ENCODE measurements at places on chromosomes 5 and 9.

DNA sequence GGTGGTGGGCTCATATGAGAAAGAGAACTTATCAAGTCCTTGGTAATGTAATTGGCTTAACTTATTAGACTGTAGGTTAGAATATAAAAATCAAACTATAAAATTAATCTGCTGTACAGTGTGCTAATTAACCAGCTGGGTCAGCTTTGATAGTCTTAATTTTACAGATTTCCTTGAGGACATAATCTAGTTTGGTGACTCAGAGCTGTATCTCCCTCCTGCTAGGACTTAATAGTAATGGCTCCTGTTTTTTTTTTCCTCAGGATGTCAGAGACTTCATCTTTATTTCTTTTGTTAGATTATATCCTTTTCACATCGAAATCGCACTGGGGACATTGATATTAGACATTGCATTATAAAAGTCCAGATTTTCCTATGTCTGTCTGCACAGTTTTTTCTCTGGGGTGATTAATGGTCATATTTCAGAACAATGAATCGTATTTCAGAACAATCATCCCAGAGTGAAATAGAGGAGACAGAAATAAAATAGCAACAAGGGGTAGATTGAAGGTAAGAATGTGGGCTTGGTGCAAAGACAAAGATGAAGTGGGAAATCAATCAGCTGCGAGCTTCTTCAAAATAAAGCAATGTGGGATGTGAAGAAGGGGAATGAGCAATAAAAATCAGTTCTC is 346.4 kb upstream of the RIOK2 start:
- no peaks in the 10 kb centered on the region for H3K36me3 ChIP-seq
- H3K4me3 ChIP-seq: no peak overlapping the region
- no peak for DNase-seq
- H3K27ac ChIP-seq: no peak overlapping the region
- H3K4me1 ChIP-seq: peaks cover 9% of the 10 kb centered on the region

DNA sequence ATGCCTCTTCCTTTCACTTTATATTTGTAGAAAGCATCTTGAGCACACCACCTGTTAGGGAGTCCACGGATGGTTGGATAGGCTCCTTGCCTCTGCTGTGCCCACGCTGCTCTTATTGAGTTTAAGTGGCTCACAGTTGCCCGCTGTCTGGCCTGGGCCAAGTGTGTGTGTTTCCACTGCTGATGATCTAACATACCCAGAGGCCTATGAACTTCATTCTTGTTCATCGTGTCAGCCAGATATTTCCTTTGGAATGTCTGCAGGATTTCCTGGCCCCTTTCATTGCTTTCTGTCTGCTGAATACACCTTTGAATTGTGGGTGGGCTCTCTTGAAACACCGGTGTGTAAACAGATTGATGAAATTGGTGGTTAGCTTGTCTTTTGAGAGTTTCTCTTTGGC is 46.6 kb downstream of the MVB12B start:
- no peak for DNase-seq
- H3K27ac ChIP-seq: peak overlapping the region; percentile 76
- no peak overlapping the region for H3K4me3 ChIP-seq
- no peaks in the 10 kb centered on the region for H3K27me3 ChIP-seq
- H3K4me1 ChIP-seq: peaks cover 50% of the 10 kb centered on the region

GRCh38 chr9:130256644-130257043 is 8.9 kb upstream of the HMCN2 start:
- H3K27me3 ChIP-seq: peaks cover 23% of the 10 kb centered on the region
- no peak overlapping the region for H3K27ac ChIP-seq
- no peaks in the 10 kb centered on the region for H3K36me3 ChIP-seq
- H3K4me3 ChIP-seq: no peak overlapping the region

- H3K4me1 ChIP-seq: no peaks in the 10 kb centered on the region
- H3K27ac ChIP-seq: no peak overlapping the region
- H3K4me3 ChIP-seq: no peak overlapping the region
- no peaks in the 10 kb centered on the region for H3K36me3 ChIP-seq
- no peaks in the 10 kb centered on the region for H3K27me3 ChIP-seq
Observed at GRCh38 chr5:160685695-160686094, 166.3 kb downstream of the ATP10B start.

DNA sequence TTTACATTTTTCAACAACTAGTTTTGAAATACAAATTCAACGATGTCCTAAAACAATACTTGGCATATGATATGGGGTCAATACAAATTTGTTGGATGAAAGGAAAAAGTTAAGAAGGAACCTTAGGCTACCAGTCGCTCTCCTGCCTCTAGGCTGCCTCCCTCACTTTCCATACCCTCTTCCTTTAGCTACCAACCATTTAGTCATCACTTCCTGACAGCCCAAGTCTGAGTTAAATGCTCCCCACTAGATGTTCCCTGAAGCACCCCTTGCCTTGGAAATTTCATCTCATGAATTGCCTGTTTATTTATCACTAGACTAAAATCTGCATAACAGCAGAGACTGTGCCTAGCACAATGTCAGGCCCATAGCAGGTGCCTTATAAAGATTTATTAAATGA is 2.7 kb upstream of the LARS1 start:
- H3K4me3 ChIP-seq: no peak overlapping the region
- DNase-seq: no peak
- peaks cover 1% of the 10 kb centered on the region for H3K36me3 ChIP-seq
- H3K27ac ChIP-seq: no peak overlapping the region
- no peaks in the 10 kb centered on the region for H3K27me3 ChIP-seq
- H3K4me1 ChIP-seq: peaks cover 5% of the 10 kb centered on the region

DNA sequence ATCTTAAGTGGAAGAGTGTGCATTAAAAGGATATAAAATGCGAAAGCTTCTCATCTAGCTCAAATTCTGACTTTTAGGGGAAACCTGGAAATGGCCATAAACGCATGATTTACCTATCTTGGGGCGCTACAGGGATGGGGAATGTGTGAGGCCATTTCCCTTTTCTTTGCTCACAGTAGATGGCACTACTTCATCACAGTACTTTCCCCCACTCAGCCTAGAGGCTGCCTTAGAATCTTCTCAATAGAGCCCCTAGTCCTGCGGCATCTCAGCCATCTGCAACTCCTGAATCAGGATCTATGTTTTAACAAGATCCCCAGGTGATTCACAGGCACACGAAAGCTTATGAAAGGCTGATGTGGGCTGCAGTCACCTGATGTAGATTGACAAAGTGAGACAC is 110.8 kb downstream of the LHFPL2 start:
- no peak overlapping the region for H3K4me3 ChIP-seq
- H3K27me3 ChIP-seq: peaks cover 3% of the 10 kb centered on the region
- H3K27ac ChIP-seq: no peak overlapping the region

DNA sequence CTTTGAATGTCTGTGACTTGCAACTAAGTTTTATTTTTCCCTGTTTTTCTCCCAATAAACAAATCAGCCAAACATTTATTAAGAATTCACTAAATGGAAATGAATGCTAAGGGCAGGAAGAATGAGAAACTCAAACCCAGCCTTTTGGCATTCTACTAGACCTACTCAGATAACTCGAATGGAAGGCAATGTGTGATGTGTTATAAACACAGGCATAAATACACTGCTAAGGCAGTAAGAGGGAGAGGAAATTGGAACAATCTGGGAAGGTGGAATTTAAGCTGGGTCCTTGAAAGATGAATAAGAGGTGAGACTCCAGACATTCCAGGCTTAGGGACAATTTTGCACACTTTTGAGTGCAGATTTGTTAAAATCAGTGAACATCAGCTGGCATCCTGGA is 34.7 kb downstream of the MARCHF3 start:
- no peak for DNase-seq
- no peaks in the 10 kb centered on the region for H3K27me3 ChIP-seq
- H3K36me3 ChIP-seq: peaks cover 3% of the 10 kb centered on the region
- H3K4me1 ChIP-seq: peaks cover 3% of the 10 kb centered on the region
- H3K4me3 ChIP-seq: no peak overlapping the region

GRCh38 chr5:94025788-94026473 is 284.5 kb upstream of the POU5F2 start:
- peaks cover 7% of the 10 kb centered on the region for H3K36me3 ChIP-seq
- no peaks in the 10 kb centered on the region for H3K4me1 ChIP-seq
- H3K4me3 ChIP-seq: no peak overlapping the region
- H3K27ac ChIP-seq: no peak overlapping the region

DNA sequence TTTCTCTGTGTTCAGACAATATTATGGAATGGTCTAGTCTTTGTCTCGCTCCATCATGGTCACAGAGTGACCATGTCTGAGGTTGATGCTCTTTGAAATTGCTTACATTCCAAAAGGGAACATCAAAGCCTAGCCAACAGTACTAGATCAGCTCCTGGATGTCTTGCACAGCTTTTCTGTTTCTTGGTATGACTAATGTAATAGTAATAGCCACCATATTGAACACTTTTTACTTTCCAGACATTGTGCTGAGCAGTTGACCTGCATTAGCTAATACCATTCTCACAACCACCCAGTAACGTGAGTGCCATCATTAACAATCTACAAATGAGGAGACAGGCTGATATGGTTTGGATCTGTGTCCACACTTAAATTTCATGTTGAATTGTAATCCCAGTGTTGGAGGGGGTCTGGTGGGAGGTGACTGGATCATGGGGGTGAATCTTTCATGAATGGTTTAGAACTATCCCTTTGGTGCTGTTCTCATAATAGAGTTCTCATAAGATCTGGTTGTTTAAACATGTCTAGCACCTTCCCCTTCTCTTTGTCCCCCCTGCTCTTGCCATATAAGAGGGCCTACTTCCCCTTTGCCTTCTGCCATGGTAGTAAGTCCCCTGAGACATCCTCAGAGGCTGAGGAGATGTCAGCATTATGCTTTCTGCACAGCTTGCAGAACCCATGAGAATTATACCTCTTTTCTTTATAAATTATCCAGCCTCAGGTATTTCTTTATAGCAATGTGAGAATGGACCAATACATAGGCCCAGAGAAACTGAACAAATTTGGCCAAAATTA is 577.5 kb upstream of the CLINT1 start:
- H3K36me3 ChIP-seq: no peaks in the 10 kb centered on the region
- no peak overlapping the region for H3K4me3 ChIP-seq
- no peaks in the 10 kb centered on the region for H3K4me1 ChIP-seq
- H3K27me3 ChIP-seq: peaks cover 11% of the 10 kb centered on the region
- DNase-seq: no peak
- H3K27ac ChIP-seq: no peak overlapping the region
